ENCODE measurements at places on chromosomes 11 and 22. TPM values are rescaled to one million over a fixed set of nuclear protein-coding genes. Genes with fewer than 3 reads are reported as not detected.
A peak's percentile ranks its signal among the peaks of the same experiment; 100 is the strongest.

GRCh38 chr11:94673386-94673785 lies 94.8 kb upstream of the AMOTL1 start:
- H3K27me3 ChIP-seq, result no peaks in the 10 kb centered on the region
- DNase-seq, result no peak
- no peaks in the 10 kb centered on the region for H3K36me3 ChIP-seq
- H3K4me3 ChIP-seq, result no peak overlapping the region

- no peak overlapping the region for H3K27ac ChIP-seq
- no peaks in the 10 kb centered on the region for H3K36me3 ChIP-seq
- no peak overlapping the region for H3K4me3 ChIP-seq
- DNase-seq, result no peak
These were observed 41.2 kb upstream of the MICAL2 start for GRCh38 chr11:12069066-12069676.

DNA sequence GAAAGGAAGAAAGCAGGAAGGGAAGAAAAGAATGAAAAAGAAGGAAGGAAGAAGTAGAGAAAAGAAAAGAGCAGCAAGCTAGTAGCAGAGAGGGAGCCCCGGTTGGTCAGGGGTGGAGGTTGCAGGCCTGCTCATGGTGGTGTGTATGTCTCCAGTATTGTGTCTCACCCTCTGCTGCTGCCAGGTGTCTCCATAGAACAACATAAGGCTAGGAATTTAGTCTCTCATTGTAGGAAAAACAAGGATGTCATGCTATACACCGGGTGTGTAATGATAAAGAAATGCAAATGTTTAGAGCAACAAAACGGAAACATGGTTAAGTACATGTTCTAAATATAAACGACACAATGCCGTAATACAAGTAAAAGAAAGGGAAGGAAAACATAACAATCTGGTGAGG lies 342.5 kb downstream of the NTM start:
- DNase-seq, result no peak
- no peaks in the 10 kb centered on the region for H3K27me3 ChIP-seq
- no peaks in the 10 kb centered on the region for H3K36me3 ChIP-seq
- no peak overlapping the region for H3K4me3 ChIP-seq
- H3K4me1 ChIP-seq, result no peaks in the 10 kb centered on the region
- no peak overlapping the region for H3K27ac ChIP-seq

Gene NXPE4
- total RNA-seq, result not detected

DNA sequence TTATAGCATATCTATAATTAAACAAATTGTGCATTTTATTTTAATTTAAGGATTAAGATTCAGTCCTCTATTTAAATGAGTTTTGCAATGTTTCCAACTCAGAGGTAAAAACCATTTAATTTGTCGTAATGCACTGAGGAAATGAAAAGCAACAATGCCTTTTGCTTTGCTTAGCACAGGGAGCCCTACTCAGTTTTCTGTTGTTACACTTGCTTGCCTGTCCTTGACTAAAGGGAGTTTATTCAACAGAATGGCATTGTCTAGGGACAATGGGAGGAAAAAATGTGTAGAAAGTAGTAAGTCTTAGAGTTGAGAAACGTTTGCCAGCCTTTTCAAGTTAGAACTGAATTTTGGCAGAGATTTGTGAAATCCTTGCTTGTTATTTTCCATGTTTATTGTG lies 734.2 kb upstream of the ANO3 start:
- DNase-seq, result no peak
- H3K4me3 ChIP-seq, result no peak overlapping the region
- no peak overlapping the region for H3K27ac ChIP-seq
- no peaks in the 10 kb centered on the region for H3K4me1 ChIP-seq

Gene TTLL12
- total RNA-seq, result 45.9 TPM

- no peak for DNase-seq
- H3K4me1 ChIP-seq, result peaks cover 29% of the 10 kb centered on the region
- no peaks in the 10 kb centered on the region for H3K27me3 ChIP-seq
These were observed 45.6 kb downstream of the TRMU start for GRCh38 chr22:46381142-46381541.

- no peaks in the 10 kb centered on the region for H3K4me1 ChIP-seq
- H3K27me3 ChIP-seq, result no peaks in the 10 kb centered on the region
- H3K27ac ChIP-seq, result no peak overlapping the region
- H3K36me3 ChIP-seq, result no peaks in the 10 kb centered on the region
- DNase-seq, result no peak
These were observed 128.1 kb downstream of the FANCF start for GRCh38 chr11:22497474-22497873.

GRCh38 chr11:2260491-2261364 lies 9.7 kb downstream of the ASCL2 start:
- no peaks in the 10 kb centered on the region for H3K36me3 ChIP-seq
- H3K4me3 ChIP-seq, result no peak overlapping the region
- DNase-seq, result peak; percentile 21
- H3K4me1 ChIP-seq, result peaks cover 6% of the 10 kb centered on the region
- no peaks in the 10 kb centered on the region for H3K27me3 ChIP-seq

DNA sequence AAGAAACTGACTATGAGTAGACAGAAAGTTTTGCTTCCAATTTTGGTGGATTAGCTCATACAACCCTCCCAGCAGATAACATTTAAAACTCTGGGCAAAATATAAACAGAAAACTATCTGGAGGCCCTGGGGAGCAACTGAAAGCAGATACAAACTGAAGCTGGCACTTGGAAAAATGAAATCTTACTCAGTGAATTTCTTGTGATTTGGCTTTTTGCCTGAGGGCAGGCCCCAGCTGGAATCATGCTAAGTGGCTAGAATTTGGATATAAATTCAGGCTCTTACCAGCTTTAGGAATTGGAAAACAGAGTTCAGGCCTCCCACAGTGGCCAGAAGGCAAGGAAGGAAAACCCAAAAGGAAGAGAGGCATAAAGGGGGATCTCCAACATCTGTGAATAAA lies 85.8 kb downstream of the EFCAB6 start:
- peaks cover 6% of the 10 kb centered on the region for H3K4me1 ChIP-seq
- H3K36me3 ChIP-seq, result no peaks in the 10 kb centered on the region
- no peaks in the 10 kb centered on the region for H3K27me3 ChIP-seq
- no peak overlapping the region for H3K27ac ChIP-seq
- no peak for DNase-seq
- no peak overlapping the region for H3K4me3 ChIP-seq

- peak; percentile 73 for DNase-seq
- no peak overlapping the region for H3K27ac ChIP-seq
- no peaks in the 10 kb centered on the region for H3K27me3 ChIP-seq
- H3K36me3 ChIP-seq, result peaks cover 51% of the 10 kb centered on the region
- H3K4me3 ChIP-seq, result no peak overlapping the region
These were observed 15.9 kb downstream of the RHOG start for GRCh38 chr11:3824714-3825472.

DNA sequence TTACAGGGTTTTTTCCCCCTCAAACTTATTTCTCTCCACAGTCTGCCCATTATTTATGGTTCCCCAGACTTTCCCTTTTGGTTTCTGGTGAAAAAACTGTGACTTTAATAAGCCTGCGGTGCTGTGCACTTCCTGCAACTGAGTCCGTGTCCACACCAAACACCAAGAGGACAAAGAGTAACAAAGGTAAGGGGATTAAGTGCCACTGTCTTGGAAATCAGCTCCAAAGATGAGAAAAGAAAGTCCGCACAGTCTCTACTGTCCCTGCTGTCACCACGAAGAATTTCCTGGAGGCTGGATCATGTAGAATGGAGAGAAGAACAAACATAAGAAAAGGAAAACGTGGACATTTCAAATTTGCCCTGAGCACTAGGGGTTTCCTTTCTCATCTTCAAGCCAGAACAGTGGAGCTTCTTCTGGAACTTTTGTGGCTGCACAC lies 17.9 kb upstream of the PRAME start:
- no peaks in the 10 kb centered on the region for H3K36me3 ChIP-seq
- H3K4me1 ChIP-seq, result no peaks in the 10 kb centered on the region
- no peak overlapping the region for H3K4me3 ChIP-seq
- H3K27ac ChIP-seq, result no peak overlapping the region
- no peak for DNase-seq

DNA sequence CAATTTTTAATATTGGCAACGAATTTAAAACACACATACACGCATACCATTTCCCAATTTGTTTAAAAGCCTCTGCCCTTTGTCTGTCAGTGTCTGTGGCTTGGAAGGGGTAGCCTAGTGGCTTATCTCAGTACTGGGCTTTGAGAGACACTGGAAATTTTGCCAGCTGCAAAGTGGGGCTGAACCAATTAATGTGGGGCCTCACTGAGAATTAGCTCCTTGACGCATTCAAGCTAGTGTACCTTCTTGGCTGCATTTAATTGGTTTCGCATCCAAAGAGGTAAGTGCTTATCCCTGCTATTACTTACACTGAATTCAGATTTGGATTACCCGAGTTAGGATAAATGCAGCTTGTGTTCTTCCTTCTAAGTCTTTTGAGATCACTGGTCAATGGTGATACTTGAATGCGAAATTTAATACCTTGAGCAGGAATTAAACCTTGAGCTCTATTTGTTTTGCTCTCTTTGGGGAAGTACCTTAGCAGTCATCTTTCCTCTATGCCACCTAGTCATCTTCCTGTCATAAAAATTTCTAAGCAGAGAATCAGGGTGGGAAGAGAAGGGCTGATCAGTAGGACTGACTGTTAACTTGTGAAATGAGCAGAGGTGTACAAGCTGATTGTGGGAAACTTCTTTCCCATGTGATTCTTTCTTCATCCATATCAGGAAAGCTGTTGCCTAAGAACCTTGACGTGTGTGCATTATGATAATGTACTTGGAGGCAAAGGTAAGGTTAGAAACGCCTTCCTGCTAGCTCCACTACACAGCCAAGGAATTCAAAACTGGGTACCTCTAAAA lies 187.7 kb upstream of the E2F8 start:
- peak overlapping the region; percentile 56 for H3K27ac ChIP-seq
- peak; percentile 60 for DNase-seq
- no peaks in the 10 kb centered on the region for H3K27me3 ChIP-seq
- H3K4me3 ChIP-seq, result no peak overlapping the region
- no peaks in the 10 kb centered on the region for H3K36me3 ChIP-seq

DNA sequence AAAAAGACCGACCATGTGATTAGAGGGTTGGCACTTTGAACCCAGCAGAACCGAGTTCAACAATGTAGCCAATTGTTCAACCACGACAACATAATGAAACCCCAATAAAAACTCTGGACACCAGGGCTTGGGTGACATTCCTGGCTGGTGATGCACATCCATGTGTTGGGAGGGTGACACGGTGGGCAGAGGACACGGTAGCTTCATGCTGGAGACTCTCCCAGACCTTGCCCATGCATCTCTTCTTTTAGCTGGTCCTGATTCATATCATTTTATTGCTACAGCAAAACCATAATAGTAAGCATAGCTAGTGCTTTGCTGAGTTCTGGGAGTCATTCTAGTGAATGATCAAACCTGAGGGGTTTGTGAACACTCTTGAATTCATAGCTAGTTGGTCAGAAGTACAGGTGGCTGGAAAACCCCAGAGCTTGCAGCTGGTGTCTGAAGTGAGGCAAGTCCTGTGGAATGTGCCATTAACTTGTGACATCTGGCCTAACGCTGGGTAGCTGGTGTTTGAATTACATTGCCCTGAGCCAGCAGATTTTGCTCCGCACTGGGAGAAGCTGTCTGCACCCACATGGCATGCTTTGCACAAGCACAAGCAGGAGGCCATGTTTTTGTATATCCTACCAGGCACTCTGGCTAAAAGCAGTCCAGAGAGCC lies 14.0 kb downstream of the RPUSD4 start:
- H3K4me1 ChIP-seq, result peaks cover 17% of the 10 kb centered on the region
- no peaks in the 10 kb centered on the region for H3K27me3 ChIP-seq
- H3K36me3 ChIP-seq, result peaks cover 90% of the 10 kb centered on the region
- DNase-seq, result no peak
- H3K27ac ChIP-seq, result no peak overlapping the region

Gene MIAT
- 29.8 TPM for total RNA-seq

DNA sequence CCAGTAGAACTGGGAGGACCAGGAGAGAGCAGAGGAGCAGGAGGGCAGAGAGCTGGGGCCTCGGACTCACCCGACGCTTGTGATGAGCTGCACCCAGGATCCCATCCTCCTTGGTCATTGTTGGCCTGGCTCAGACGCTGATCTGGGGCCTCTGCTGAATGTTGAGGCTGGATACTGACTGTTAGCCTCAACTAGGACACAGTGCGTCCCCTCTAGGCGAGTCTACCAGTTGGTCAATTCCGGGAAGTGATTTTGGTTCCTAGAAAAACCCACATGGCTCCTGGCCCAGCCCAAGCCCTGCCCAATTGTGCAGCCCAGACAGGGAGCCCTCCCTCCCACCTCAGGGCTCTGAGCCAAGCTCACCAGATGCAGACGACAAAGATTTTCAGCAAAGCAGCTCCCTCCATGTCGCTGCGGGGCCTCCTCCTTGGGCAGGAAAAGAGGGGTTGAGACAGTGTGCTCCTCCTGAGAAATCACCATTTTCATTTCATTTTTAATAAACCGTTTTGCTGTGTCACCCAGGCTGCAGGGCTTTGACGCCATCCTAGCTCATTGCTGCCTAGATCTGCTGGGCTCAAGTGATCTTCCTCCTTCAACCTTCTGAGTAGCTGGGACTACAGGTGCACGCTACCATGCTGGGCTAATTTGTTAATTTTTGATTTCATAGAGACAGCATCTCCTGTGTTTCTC lies at the start of gene APOL4:
Gene APOL4 (minus strand): TSS at position 180 of the 690 bp plus-strand sequence. CDS start 75 bp downstream, at position 105.
- H3K4me3 ChIP-seq, result peak within 1 kb of the TSS; percentile 18
- H3K4me1 ChIP-seq, result peaks cover 10% of the 10 kb centered on the region

Gene OR51B2
- total RNA-seq, result 0.92 TPM

- H3K4me3 ChIP-seq, result no peak overlapping the region
- peaks cover 13% of the 10 kb centered on the region for H3K36me3 ChIP-seq
- DNase-seq, result no peak
These were observed 7.1 kb upstream of the MYBPC3 start for GRCh38 chr11:47359586-47359985.

Data from stomach (tissue), 19 donors.